ENCODE measurements at places on chromosomes 7 and 10.

- DNase-seq = no peak
Measured at GRCh38 chr10:71068861-71069271, 143.5 kb upstream of the UNC5B start.

GRCh38 chr7:20744954-20745446 is 41.7 kb downstream of the SP8 start:
- peak; percentile 24 for DNase-seq

- DNase-seq = no peak
Measured at GRCh38 chr10:81696609-81697388, 178.2 kb upstream of the NRG3 start.

- no peak for DNase-seq
Measured at GRCh38 chr7:29971566-29972314, 17.9 kb downstream of the SCRN1 start.

DNA sequence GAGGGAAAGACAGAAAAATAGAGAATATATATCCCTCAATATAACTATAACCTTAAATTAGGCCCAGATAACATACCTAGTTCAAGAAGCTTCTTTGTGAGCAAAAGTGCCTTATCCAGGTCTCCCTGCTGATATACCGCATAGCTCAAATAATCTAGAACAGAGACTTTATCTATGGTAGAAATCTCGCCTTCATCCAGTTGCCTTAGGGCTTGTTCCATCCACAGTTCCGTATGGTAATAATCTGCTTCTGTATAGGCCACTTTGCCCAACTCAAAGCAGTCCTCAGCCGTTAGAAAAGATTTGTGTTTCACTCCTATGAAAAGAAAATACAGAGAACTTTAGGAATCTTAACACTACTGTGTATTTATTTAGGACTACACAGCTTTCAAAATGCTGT is 43.4 kb downstream of the P4HA1 start:
- DNase-seq = no peak

DNA sequence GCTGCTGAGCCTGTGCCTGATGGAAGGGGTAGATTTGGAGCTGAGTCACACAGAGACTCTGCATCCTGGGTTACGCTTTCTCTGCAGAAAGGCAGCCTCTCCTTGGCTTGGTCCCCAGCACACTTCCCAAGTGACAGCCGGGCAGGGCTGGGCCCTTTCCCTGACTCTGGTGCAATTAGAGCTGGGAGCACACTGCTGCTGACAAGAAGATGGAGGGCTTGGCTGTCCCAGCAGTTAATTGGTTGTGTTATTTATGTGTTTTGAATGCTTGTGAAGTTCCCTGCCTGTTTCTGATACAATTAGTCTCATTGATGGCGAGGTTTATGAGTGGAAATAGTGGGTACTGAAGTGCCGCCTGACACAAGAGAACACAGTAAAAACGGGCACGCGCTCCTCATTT is 123.6 kb downstream of the TCERG1L start:
- DNase-seq = no peak

DNA sequence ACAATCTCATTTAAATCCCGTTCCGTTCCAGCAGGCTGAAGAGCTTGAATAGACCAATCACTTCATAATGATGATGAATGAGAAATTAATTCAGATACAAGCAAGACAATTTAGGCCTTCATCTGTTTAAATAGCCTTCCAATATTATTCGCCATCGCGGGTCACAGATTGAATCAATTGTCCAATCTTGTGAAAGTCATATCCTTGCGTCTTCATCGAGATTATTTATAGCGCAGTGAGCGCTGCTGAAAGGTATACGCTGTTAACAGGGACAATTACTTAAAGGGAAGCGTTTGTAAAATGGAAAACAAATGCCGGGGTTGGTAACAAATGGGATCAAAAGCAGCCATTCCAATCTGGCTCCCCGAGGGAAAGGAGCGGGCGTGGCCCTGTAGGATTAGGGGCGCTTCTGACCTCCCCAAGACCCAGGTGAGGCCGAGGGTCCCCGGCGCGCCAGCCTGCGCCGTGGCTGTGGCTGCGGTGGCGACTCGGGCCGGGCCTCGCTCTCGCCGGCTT is 8.6 kb downstream of the EVX1 start:
- DNase-seq = no peak

GRCh38 chr10:124329362-124329761 is 89.4 kb downstream of the OAT start:
- DNase-seq = no peak

- peak; percentile 72 for DNase-seq
Measured at GRCh38 chr7:28921822-28922221, 36.3 kb downstream of the TRIL start.

DNA sequence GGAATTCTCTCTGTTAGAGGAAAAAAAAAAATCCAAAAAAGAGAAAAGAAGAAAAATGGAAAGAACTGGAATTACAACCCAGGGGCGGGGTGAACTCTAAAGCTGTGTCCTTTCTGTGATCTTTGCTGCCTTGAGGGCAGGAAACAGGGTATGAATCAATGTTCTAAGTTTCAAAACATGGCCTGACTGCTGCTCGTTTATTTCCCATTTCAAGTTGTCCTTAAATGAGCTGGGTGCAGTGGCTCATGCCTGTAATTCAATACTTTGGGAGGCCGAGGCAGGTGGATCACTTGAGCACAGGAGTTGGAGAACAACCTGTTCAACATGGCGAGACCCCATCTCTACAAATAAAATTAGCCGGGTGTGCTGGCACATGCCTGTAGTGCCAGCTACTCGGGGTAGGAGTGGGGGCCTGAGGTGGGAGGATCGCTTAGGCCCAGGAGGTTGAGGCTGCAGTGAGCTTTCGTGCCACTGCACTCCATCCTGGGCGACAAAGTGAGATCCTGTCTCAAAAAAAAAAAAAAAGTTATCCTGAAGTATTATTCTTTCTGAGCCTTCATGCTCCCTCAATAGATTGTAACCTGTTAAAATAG is 24.7 kb upstream of the TFAM start:
- DNase-seq = no peak

GRCh38 chr10:70206762-70207161 is 26.5 kb downstream of the PPA1 start:
- no peak for DNase-seq

DNA sequence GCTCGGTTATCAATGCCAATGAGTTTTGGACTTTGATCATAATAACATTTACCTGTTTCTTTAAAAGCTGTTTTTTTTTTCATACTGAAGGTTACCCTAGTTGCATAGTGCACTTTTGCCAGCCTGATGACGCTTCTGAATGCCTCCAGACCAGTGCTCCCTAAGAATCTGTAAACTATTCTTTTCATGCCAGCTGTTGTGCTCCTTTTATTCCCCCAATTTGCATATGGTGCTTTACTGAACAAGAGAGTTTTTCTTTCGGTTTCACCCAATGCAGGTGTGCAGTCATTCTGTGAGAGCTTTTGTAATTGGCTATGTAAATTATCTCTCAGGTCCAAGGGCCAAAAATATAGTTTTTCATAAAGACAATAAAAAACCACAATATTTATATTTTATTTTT is 48.1 kb upstream of the GLCCI1 start:
- DNase-seq = no peak

DNA sequence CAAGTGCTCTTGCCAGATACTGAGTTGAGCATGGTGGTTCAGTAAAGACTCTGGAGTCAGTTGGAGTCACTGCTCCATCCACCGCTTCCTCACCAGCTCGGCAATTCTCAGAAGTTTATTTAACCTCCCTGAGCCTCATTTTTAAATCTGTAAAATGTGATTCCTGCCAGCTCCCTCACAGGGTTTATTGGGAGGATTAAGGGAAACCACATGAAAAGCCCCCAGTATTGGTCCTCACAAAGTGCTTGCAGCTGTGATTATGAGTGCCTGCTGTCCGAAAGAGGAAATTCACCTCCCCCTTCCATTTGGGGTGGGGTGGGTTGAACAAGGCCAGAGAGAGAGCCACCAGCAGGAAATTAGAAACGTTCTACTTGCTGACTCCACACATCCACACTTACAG is 99.0 kb downstream of the AOAH start:
- DNase-seq = no peak

DNA sequence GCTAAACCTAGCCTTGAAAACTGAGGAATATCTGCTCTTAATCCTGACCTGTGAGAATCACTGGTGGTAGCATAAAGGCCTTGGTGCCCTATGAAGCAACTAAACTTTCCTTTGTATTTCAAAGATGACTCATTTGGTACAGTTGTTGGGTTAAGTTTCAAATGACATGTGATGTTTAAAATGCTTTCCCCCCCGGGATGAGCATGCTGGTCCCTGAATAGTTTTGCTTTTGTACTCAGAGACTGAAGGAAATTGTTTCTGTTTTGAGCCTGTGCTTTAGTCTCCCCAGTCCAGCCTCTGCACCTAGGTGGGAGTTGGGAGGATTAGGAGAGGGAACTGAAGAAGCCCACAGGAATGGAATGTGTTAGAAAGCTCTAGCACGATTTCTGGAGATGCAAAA is 258.9 kb upstream of the NPY start:
- DNase-seq = no peak

DNA sequence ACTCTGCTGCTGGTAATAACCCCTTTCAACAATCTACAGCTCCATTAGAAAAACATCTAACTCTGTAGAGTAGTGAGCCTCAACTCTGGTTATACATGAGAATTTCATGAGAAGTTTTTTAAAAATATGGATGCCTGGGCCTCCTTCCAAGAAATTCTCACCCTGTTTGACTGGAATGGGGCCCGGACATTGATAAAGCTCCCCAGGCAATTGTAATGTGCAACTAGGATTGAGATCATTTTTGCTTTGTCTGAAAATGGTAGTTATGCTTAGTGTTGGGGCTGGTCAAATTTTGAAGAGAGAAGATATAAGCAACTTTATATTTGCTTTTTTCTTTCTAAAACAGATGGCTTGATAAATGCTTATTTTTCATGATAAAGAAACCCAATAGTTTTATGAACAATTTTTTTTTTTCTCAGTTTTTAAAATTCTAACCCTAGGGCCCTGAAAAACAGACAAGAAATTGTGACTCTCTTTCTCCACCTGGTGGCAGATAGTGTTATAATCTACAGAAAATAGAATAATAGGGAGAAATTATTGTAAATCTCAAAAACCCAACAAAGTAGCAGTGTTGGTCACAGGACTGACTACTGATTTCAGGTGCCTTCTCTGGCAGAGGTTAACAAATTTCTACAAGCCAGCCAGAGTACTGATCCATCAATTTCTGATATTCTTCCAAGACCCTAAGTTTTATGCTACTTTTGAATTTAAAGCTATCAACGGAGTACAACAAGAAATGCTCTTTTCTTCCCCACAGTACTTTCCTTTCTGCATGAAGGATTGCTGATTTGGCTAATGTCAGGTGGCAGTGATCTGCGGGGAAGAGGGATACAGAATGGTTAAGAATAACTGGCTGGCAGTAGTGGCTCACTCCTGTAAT is 174.8 kb downstream of the DKK1 start:
- DNase-seq = no peak

- no peak for DNase-seq
Measured at GRCh38 chr10:88477343-88478085, 105.6 kb downstream of the RNLS start.

- no peak for DNase-seq
Measured at GRCh38 chr7:74598558-74598957, 59.0 kb upstream of the GTF2I start.

- DNase-seq = no peak
Measured at GRCh38 chr10:113131613-113132261, 181.7 kb downstream of the TCF7L2 start.

GRCh38 chr7:98784216-98784785 is 85.5 kb downstream of the TMEM130 start:
- DNase-seq = no peak

DNA sequence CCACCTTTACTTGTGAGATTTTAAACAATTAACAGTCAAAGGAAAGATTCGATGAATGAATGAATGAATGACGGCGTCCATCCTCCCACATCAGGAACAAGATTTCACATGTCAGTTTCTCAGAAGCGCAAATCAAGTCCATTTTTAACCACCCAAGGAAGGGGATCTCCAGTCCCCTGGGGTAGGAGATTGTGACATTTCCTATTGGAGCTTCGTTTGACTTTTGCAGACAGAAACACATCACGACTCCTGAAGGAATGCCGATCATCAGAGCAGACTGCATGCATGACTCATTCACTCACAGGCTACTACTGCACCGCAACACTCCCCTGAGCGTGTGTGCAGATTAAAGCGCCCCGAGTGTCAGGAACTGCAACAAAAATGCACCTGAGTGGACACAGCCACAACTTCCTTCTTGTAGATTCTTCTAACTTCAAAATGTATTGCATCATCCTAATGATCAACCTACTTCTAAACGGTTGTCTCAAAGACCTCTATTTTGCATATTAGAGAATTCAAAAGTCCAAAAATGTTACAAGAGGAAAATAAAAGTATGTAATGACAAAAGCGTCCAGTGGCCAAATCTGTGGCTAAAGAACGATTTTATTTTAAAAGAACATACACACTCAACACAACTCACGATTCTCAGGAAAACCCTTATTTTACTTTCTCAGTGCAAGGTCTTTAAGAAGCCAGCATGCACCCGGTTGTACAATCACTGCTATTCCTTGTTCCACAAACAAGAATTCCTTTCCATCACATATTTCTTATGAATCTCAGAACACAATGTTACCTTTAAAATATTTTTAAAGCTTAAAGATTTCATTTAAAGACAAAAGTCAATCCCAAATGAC is 172.6 kb downstream of the FAM107B start:
- no peak for DNase-seq

DNA sequence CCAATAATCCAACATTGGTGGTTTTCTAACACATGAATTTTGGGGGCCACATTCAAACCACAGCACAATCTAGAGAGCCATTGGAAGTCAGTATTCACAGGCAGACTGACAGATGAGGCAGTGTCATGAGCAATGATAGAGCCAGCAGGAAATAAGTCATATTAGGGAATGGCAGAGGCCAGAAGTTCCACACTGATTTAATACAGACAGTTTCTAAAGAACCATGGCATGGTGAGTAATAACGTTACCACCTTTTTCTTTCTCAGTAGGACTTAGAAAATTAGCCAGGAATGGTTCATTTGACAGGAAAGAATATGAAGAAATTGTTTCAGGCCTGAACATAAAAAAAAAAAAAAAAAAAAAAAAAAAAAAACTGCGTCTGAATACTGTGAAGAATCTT is 210.3 kb downstream of the GPAM start:
- no peak for DNase-seq

- no peak for DNase-seq
Measured at GRCh38 chr10:26807532-26807931, 53.2 kb downstream of the ABI1 start.

DNA sequence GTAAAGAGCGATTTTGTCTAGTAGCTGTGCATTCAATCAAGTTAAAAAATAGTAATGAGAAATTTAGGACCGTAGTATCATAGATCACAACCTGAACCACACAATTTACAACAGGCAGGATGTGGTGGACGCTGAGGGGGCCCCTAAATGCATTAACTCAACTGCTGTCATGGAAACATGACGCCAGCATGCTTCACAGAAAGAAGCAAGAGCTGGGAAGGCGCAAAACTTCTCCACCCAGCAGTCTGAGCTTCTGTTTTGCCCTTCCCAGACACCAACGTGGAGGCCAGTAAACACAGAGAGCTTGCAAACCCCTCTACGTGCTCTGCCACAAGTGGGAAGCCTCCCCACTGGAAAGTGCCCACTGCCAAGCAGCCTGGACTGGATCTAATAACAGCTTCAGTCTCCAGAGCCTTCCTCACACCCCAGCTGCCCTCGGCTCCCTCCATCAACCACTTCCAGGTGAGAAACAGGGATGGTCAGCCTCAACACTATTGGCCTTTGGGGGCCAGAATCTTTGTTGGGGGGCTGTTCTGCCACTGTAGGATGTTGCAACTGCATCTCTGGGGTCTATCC is 151.8 kb downstream of the SFMBT2 start:
- no peak for DNase-seq
